ENCODE measurements at places on chromosomes 1 and 21.

GRCh38 chr1:3842912-3843311 is 14.1 kb downstream of the CEP104 start:
- ATAC-seq, result no peak

DNA sequence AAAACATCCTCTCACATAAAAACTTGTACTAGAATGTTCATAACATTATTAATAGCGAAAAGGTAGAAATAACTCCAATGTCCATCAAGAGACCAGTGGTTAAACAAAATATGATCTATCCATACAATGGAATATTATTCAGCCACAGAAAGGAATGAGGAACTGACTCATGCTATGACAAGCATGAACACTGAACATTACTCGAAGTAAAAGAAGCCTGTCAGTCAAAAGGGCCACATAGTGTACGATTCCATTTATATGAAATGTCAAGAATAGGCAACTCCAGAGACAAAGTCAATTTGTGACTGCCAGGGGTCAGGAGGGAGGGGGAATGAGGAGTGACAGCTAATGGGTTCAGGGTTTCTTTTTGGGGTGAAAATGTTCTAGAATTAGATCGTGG is 2.3 kb downstream of the VPS26C start:
- no peak for ATAC-seq

- no peak for ATAC-seq
Measured at GRCh38 chr1:153363641-153364040, 6.0 kb downstream of the S100A9 start.

DNA sequence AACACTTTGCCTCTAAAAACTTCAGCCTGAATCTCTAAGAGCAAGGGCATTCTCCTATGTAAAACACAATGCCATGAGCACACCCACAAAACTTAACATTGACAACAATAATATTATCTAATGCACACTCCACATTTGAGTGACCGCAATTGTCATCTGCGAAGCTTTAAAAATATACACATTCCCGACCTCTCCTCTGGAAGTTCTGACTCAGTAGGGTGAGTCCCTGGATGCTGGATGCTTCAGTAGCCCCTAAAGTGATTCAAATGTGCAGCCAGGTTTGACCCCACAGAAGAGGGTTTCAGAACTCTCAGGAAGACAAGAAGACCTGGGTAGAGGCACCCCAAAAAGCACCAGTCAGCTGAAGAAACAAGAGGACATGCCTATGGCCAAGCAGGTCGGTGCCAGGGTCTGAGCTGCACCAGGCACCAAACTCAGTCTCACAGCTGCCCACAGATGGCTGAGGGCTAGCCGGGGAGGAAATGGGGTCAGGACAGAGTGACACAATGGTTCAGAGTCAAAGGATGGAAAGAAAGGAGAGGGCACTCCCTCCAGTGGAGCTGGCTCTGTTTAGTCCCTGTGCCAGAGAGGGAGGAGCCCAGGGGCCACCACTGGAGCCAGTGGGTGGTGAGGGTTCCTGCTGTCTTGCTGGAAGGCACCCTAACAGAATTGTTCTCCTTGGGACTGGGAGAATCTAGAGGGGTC is 17.4 kb downstream of the PIK3C2B start:
- peak; percentile 56 for ATAC-seq

DNA sequence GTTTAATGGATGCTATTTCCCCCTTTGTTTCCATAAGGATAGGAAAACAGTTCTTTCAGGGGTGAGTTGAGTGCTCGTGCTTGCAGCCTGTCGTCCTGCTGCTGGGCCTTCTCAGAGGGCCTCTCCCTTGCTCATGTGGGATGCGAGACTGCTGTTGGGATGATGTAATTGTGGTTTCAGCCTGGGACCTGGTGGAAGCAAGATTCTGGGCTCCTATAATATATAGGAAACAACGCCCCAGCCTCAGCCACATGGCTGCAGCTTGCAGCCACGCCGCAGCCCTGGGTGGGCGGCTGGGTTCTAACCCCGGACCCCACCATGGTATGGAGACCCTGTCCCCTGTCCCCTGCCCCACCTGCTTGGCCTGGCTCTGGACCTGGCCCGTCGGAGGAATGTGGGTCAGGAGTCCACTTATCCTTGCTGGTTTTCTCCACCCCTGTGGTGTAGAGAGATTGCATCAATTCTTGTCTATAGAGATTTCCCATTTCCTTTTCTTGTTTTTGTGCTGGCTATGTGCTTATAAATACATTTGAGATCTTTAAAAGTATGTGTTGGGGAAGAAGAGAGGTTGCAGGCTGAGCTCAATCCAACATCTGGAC is 357.8 kb downstream of the SIPA1L2 start:
- no peak for ATAC-seq

GRCh38 chr1:184640505-184640904 is 114.2 kb downstream of the EDEM3 start:
- ATAC-seq, result no peak

- peak; percentile 50 for ATAC-seq
Measured at GRCh38 chr1:231626951-231627614, 493 bp downstream of the DISC1 start.

- no peak for ATAC-seq
Measured at GRCh38 chr1:1602304-1602967, 2.5 kb upstream of the FNDC10 start.
